Hepatic stellate cell (primary cell): ENCODE measurements at places on chromosomes 5 and 9.

DNA sequence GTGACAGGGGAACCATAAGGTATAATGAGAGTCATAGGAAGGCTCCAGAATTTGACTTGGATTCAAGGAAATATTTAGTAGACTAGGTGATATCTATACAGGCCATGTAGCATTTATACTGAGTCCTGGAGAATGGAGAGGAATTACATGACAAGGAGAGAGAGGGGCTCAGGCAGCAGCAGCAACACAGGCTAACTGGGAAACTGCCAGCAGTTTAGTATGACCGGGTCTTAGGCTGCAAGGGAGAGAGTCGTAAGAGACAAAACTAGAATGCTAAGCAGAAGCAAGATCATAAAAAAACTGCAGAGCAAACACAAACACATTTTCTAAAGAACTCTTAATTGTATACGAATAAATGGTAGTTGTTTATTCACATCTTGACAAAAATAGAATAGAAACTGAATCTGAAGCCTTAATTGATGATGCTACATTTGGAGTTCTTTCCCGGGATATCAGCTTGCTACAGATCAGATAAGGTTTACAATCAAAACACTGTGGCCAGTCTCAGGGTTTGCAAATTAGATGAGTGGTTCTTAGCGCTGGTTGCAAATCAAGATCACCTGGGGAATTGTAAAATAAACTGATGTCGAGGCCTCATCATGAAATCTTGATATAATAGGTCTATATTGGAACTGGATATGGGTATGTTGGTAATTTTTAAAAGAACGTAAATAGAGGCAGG, 480.0 kb upstream of the C9orf72 start:
- DNase-seq = no peak

DNA sequence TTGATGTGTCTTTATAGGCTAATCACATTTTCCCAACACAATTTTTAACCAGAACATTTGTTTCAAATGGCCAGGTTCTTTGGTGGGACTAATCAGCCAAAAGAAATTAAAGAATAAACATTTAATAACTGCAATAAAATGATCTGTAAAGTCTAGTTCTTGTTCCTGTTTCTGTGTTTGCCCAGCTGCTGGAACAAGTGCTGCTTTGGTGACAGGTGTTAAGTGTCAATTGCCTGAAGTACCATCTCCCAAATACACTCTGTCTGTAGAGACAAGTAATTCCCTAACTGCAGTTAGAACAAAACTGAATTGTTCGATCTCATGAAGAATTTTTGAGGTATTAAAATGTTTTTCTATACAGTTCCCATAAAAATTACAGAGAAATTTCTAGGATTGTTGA, 402.3 kb upstream of the CHD1 start:
- no peak for DNase-seq

- no peak for DNase-seq
Measured at GRCh38 chr5:75526070-75526469, 14.4 kb downstream of the POLK start.

DNA sequence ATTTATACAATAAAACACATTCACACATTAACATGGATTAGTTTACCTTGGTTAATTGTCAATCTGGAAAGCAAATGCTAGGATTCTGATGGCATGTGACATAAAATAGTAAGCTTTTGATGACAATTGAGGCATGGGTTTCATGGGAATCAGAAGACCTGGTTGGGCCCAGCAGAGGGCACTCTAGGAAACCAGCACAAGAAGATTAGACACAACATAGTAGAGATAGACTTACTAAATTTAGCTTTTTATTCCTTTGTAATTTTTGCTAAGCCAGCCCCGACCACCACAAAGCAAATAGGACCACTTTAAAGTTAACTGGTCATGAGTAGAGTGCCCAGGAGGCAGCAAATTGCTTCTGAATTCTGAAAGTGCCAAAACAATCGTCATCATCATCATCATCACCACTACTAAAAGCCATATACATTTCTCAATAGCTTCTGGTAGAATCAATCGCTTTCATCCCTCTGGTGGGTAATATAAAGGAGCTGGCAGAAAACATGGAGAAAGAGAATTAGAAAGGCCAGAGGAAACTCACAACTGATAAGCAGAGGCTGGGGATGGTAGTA, 163.2 kb downstream of the ARRDC3 start:
- peak; percentile 11 for DNase-seq

DNA sequence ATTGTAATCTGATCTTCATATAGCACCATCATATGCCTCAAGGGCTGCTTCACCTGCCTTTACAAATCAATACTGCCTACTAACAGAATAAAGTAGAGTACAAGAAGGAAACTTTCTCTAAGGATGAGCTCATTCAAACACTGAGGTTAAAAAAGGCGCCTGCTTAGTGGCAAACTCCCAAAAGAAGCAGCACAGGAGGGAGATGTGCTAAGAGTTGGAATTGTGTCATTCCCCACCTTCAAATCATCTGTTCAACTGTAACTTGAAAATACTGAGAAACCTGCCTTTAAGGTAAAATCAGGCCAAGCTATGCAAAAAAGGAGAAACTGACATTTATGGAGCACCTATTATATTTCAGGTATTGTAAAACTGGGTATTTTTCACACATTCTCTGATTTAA, 560.6 kb downstream of the PTPRD start:
- no peak for DNase-seq

DNA sequence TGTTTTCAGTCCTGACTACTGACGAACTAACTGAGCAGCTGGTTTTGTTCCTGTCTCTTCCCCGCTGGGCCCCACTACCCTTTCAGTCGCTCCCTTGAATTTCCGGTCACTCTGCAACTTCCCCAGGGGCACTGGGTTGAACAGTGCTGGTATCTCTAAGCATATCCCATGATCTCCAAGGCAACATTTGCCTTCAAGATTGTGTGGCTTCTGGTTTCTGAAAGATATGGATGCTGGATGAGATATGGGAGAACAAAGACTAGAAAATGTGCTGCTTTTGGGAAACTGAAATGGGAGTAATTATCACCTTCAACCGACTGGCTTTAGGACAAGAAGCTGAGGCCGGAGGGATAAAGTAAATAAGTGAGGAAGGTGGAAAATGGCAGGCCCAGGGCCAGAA, 258.2 kb upstream of the PIK3R1 start:
- DNase-seq = no peak
